SK-N-DZ (cell line): ENCODE measurements at places on chromosomes 12 and 14.

- DNase-seq = peak; percentile 86
Measured at GRCh38 chr12:49827401-49828099, 663 bp downstream of the NCKAP5L start.

DNA sequence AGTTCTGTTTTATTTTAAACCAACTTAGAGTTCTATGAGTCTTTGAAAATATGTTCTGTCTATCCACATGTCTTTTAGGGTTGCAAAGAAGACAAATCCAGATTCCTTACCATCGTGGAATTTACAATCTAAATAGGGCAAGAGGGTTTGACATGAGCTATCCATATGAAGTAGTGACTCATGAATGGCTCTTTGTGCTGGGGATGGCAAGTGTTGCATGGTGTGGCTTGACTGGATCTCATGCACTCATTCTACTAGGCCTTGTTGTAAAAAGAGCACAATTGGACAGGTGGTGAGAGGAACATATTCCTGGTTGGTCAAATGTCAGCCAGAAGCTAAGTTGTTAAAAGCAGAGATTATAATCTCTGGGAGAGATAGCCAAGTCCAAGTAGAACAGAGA lies 509.1 kb downstream of the DIO2 start:
- no peak for DNase-seq

DNA sequence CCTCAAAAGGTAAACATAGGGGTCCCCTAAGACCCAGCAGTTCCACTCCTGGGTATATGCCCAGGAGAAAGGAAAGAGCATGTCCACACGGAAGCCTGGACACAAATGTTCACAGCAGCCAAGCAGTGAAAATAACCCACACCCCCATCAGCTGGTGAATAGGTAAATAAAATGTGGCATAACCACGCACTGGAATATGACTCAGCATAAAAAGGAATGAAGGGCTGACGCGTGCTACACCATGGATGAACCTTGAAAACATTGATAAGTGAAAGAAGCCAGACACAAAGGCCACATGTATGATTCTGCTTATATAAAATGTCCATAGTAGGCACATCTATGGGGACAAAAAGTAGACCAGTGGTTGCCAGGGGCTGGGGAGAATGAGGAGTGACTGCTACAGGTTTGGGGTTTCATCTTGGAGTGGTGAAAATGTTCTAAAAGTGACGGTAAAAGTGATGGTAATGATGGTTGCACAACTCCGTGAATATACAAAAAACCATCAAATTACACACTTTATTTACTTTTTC lies 3.8 kb upstream of the SCARB1 start:
- DNase-seq = no peak

DNA sequence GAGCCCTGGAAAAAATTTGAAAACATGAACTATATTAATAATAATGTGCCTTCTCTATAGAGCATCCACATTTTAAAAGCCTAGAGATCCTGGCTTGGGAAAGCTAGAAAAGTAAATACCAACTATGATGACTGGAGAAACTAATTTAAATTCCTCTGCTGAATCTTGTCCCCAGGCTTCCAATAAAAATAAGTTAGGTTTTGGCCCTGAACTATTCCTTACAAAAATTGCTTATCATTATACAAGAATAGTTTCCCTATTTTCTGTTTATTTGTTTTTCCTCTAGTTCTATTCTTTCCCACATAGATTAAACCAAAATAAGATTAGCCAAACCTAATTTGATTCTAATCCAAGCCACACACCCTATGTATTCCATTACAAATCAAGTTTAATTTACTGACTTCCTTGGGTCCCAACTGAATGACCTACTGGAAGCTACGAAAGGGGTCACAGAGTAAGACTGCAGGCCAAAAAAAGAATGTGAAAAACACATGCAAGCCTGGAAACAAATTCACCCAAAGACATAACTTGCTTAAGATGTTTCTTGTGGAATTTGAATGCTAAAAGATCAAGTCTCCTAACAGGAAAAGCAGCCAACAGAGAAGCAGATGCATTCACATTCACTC lies 133.0 kb downstream of the PAWR start:
- peak; percentile 12 for DNase-seq

GRCh38 chr12:85076688-85077430 lies 40.7 kb downstream of the LRRIQ1 start:
- DNase-seq = peak; percentile 70

GRCh38 chr14:64923015-64923414 lies 8.8 kb downstream of the CHURC1 start:
- no peak for DNase-seq

DNA sequence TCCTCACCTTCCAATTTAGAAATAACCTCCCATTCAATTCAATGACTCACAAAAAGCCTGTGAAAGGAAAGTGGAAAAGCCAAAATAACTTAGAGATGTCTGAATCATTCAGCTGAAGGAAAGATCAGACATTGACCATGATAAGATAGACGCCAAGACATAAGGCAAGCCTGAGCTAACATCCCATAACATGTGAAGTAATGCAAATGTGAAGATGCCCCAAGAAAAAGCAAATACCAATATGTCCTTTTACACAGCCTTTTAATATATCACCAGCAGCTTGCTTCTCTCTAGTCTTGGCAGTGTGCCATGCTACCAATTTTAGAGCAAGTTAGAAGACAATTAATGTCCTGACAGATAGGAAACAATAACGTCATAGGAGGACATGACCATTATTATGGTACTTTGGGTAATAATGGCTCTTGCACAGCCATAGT lies 2.4 kb upstream of the NUMB start:
- DNase-seq = no peak
